CD4-positive, alpha-beta T cell treated with Interleukin-6 for 4 hours (primary cell): ENCODE measurements at places on chromosomes 5 and 9.

GRCh38 chr5:153907170-153907775, 131.4 kb downstream of the FAM114A2 start:
- DNase-seq, result no peak

GRCh38 chr5:15446552-15446951, 53.4 kb upstream of the FBXL7 start:
- no peak for DNase-seq

DNA sequence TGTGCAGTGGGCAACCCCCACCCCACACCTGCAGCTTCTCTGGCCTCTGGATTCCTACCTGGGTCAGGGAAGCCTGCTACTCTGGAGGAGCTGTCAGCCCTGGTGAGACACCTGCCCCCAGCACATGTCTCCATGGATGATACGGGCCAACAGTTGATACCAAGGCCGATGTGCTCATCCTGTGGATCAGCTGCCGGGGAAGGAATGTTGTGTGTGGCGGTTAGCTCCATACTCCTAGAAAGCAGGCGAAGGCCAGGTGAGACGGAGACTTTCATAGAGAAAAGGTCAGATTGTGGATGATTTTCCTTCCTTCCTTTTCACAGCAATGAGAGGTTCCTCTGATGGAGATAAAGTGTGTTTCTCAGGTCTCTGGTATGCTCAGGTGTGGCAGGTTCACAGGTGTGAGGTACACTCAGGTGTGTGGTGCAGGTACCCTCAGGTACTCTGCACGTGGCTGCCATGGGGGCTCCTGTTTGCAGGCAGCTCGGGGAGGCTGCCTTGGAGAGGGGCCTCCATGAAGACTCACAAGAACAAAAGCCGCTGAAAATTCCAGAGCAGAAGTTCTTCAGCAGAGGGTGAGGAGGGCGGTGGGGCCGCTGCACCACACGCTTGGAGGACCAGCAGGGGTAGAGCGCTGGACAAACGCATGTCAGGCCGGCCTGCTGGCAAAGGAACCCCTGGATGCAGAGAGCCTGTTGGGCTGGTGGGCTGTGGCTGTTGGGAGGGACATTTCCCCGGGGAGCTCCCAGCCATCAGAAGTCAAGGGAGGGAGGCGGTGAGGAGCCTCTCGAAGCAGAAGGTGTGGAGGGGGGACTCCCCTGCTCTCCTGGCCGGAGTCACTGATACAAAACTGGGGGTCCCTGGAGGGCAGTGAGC, 5.1 kb upstream of the AHRR start:
- DNase-seq, result no peak

GRCh38 chr9:95791286-95791685, 84.2 kb upstream of the ERCC6L2 start:
- DNase-seq, result no peak
